GM12864 (cell line): ENCODE measurements at places on chromosomes 7 and 10.

DNA sequence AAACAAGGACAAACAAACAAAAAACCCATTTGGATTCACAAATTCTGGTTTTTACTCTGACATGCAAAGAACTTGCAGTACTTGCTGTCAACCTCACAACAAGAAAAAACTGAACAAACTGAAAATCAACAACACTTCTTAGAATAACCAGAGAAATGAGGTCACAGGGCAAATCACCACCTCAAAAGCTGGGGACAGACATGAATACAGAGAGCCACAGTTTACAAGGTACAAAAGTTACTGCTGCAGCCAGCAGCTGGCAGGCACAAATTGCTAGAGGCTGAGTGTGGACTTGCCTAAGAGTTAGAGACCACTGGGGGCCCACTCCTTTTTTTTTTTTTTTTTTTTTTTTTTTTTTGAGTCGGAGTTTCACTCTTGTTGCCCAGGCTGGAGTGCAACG lies 15.0 kb upstream of the RNF32 start:
- no peak for DNase-seq

DNA sequence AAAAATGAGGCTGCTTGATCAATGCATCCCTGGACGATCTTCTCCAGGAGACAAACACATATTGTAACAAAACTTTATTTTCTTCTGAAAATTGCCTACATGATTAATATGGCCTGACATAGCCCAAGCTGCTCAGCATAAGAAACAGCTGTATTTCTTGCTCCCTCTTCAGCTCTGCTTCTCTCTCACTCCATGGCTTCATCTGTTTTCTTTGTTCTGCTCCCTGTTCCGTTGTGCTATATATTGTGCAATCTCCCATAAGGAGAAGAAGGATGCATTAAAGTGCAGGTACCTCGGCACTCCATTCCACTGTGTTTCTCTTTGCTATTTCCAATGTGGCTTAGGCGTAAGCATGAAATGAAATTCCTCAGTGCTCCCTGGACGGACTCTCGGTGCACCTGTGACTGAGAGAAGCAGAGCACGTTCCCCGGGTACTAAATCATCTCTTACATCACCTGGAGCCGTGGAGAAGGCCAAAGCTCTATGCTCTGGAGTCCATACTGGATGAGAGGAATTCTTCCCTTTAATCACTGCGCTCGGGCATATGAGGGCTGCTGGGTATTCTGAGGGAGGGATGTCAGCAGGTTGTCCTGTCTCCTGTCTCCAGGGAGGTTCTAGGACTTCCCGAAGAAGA lies 254.3 kb downstream of the GALNT17 start:
- DNase-seq, result no peak

GRCh38 chr7:47327346-47327697 lies 254.6 kb downstream of the TNS3 start:
- DNase-seq, result no peak

GRCh38 chr7:159000859-159001435 lies 143.7 kb downstream of the VIPR2 start:
- no peak for DNase-seq

- DNase-seq, result no peak
These were observed 22.1 kb upstream of the STEAP4 start for GRCh38 chr7:88328787-88329186.

DNA sequence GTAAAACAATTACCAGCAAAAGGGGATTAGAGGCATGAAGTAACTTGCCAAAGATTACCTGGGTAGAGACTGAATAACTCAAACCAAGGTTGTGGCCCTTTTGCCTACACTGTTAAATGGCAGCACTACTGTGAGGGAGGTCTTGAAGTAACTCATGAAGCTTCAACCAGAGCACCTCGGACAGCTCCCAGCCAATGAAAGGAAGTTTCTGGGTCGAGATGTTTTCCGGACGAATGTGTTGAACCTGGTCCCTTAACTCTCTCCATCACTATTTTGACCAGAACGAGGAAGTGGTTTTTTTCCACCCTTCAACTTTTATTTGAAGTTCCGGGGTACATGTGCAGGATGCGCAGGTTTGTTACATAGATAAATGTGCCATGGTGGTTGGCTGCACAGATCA lies 133.6 kb upstream of the PRKCQ start:
- no peak for DNase-seq

DNA sequence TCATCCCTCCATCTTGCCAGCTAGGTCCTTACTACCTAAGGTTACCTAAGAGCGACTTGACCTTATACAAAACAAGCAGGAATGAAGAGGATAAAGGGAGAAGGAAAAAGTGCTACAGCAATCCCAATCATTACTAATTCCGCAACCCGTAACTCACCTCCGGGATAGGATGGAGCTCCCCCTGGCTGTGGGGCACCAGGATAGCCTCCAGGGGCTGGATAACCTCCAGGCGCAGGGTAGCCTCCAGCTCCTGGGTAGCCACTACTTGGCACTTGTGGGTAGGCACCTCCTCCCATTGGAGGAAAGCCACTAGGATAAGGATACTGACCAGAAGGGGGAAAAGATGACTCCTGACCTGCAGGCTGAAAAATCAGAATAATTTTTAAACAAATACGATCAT lies 15.8 kb downstream of the ANXA7 start:
- no peak for DNase-seq

DNA sequence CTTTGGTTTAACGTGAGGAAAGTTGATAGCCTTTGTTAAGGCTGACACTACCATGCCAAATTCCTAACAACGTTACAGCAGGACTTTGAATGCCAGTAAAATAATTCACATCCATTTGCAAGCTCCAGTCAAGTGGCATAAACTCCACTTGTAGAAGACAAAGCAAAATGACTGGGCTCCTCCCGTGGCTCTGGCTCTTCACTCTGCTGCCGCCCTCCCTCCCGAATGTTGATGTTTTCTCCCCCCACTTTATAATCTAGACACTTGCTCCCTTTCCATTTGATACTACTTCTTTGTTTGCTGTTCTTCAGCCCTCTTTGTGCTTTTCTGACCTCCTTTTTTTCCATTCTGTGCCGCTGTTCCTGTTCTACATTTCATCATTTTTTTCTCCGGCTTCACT lies 22.8 kb upstream of the ITGB8 start:
- no peak for DNase-seq

GRCh38 chr10:77131214-77131613 lies 506.4 kb downstream of the KCNMA1 start:
- DNase-seq, result no peak

- DNase-seq, result no peak
These were observed 104.2 kb downstream of the ADK start for GRCh38 chr10:74255214-74255613.

DNA sequence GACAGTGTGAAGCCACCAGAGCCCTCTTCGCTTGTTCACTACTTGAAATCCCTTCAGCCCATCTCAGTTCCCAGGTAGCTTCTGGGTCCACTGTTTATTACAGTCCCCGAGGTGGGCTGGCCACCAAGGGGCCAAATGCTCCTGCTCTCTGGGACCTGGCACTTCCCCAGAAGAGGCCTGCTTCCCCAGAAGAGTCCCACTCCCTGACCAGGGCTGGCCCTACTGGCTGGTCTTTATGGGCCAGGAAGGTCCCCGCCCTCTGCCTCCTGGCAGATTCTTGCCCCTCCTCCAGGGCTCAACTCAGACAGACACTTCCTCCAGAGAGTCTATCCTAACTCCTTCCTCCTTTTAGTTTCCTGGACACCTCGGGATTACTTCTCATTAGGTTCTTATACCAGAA lies 70.7 kb upstream of the LRRC18 start:
- DNase-seq, result no peak

- DNase-seq, result no peak
These were observed 128.7 kb downstream of the COBL start for GRCh38 chr7:51187941-51188340.

DNA sequence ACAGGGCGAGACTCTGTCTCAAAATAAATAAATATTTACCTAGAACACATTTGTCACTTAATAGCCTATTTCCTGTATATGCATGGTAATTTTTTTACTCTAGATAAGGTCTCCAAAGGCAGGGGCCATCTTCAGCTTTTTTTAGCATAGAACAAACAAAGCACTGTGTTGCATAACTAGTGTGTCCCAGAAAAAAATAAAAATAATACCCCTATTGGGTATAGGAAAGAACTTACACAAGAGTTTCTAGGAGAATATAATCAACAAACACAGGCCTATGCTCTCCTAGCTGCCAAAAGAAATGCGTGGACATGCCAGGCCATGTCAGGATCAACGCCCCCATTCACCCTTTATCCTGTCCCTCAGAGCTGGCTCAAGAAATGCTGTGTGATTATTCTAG lies 103.6 kb downstream of the PARD3 start:
- DNase-seq, result no peak

DNA sequence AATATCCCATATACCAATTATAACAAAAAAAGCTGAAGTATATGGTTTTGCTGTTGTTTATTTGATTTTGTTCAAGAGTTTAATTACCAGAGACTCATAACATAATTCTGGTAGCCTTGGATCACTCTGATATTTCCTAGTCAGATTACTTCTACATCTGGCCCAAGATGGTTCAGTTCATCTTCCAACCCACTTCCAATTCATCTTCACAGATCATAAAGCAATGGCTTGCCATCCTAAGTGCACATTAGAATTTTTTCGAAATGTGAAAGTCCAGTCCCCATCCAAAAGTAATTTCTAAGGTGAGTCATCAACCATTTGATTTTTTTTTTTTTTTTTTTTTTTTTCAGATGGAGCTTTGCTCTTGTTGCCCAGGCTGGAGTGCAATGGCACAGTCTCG lies 8.0 kb upstream of the HIBADH start:
- no peak for DNase-seq

- no peak for DNase-seq
These were observed 83.5 kb downstream of the TSPAN12 start for GRCh38 chr7:120774481-120774880.

DNA sequence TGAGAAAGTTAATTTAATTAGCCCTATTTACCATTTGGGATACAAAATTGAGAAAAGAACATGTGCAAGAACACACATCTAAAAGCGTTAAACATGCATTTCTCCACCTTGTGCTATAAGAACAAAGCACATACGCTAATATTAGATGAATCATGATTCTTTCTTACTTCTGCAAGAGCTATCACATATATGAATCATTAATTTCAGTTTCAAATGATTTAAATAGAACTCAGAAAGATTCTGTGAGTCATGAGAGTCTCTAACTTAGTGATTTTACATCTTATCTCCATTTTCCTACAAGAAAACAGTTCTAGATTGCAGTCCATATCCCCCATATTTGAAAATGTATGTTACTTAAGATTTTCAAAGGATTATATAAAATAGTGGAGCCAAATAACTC lies 173.9 kb downstream of the RNLS start:
- no peak for DNase-seq

DNA sequence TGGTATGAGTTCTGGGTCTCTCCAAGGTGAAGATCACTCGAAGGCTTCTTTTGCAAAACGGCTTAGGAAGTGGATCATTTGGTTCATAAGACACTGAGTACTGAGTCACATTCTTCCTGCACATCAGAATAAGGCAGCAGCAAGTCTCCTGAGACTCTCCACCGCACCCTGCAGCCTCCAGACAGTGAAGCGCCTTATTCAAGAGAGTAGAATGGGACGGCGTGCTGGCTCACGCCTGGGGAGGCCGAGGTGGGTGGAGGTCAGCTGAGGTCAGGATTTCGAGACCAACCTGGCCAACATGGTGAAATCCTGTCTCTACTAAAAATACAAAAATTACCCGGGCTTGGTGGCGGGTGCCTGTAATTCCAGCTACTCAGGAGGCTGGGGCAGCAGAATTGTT lies 70.3 kb downstream of the C10orf143 start:
- DNase-seq, result no peak

- DNase-seq, result peak; percentile 22
These were observed 866 bp downstream of the CNOT4 start for GRCh38 chr7:135508883-135509588.

GRCh38 chr7:18855796-18856195 lies 261.6 kb downstream of the TWIST1 start:
- DNase-seq, result no peak

DNA sequence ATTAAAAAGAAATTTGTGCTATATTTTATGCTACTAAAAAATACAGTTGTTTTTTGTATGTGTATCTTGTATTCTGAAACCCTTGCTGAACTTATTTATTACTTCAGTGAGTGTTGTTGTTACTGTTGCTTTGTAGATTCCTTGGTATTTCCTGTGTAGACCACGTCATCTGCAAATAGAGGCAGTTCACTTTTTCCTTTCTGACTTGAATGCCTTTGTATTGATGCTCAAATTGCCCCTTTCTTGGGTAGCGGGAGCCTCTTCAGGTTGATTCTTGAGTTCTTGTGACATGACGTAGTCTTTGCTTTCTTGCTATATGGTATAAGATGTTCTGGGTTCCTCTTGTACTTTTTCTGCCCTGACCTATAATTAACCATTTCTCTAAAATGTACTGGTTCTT lies 504.1 kb downstream of the SDK1 start:
- DNase-seq, result no peak

DNA sequence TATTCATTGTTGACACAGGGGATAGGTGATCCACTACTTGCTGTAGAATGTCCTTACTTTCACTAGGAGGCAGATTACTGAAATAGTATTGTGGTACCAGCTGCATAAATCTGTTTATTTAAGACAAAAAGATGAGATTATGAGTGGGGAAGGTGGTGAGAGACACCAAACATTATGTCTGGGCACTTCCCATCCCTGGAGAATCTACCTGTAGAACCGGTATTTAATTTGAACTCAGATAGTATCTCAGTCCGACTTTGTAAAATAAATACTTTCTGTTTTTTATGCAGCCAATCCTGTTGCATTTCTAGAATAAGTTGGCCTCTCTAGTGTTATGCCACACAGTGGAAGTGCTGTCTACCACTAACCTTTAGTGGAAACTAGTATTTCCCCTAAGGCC lies 13.4 kb downstream of the BCCIP start:
- no peak for DNase-seq

- DNase-seq, result no peak
These were observed 60.0 kb downstream of the VTI1A start for GRCh38 chr10:112507046-112507445.

DNA sequence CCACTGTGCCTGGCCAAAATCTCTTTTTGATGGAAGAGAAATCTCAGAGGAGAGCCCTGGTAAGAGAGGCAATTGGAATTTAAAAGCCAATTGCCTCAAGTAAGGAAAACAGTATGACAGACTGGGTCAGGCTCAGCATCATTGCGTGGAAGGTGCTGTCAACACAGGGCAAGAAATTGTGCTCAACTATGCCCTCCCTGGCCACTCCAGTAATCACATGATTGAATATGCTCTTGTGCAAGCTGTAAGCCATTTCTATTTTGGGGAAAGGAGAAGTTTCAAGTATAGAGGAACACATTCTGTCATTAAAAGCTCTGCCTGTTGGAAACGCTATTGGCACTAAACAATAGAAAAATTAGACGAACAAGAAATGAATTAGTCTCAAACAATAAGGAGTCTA lies 1127.7 kb downstream of the REEP3 start:
- no peak for DNase-seq

DNA sequence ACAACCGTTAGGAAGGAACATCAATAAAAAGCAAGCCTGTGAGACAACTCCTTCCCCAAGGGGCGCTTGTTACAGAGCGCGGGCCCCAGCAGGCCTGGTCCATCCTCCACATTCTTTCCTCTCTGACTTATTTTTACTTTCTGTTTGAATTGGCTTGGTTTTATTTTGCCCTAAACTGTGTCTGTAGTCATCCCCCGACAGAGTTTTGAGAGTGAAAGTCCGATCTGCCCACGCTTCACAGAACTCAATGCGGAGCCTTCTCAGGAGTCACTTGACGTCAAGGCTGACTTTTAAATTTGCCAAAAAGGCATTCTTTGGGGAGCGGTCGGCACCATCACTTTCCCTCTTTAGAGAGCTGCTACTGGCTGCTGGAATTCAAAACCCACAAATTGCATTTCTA lies 150.1 kb upstream of the KLF6 start:
- peak; percentile 82 for DNase-seq

- DNase-seq, result no peak
These were observed 250.7 kb downstream of the TNS3 start for GRCh38 chr7:47331179-47331565.

- no peak for DNase-seq
These were observed 23.3 kb downstream of the MYOF start for GRCh38 chr10:93458821-93459257.
